ENCODE measurements at places on chromosomes 16 and 17.

GRCh38 chr16:5415123-5415522, 317.5 kb upstream of the EEF2KMT start:
- DNase-seq = no peak

DNA sequence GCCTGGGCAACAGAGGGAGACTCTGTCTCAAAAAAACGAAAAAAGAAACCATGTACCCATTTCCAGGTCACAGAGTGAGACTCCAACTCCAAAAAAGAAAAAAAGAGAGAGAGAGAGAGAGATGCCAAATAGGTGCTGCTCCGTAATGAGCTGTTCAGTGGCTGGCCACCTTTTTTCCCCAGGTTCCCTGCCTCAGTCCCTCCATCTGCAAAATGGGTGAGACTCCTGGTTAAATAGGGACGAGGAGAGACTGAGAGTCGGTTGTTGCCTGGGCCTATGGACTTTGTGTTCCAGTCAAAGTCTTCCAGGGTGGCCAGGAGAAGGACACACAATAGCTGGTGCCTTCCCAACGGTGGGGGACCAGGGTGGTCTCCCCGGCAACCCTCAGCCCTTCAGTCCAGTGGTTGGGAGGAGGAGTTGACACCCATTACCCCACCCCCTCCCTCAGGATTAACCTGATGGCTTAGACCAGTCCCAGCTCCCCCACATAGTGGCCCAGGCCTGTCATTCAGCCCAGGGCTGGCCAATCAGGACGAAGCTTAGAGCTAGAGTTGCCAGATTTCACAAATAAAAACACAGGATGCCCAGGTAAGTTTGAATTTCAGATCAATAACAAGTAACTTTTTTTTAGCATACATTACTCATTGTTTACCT, 258.2 kb downstream of the PARN start:
- DNase-seq = no peak

GRCh38 chr17:82745524-82745923, 6.3 kb upstream of the TBCD start:
- DNase-seq = no peak

DNA sequence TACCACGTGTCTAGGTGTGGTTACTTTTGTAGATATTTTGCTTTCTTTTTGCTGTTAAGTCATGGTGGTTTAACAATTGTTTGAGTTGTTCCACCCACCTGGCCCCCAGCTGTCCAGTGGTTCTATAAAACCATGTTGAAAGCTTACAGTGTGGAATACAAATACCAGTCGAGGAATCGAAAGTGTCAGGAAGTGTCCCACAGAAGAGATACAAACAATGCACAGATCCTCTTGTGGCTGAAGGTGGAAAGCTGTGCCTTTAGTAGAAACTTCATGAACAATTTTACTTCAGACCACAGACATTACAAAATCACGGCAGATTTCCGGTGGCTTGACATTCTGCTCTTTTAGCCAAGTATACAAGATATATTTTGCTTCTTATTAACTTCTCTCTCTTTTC, 782.4 kb upstream of the SOX9 start:
- no peak for DNase-seq

DNA sequence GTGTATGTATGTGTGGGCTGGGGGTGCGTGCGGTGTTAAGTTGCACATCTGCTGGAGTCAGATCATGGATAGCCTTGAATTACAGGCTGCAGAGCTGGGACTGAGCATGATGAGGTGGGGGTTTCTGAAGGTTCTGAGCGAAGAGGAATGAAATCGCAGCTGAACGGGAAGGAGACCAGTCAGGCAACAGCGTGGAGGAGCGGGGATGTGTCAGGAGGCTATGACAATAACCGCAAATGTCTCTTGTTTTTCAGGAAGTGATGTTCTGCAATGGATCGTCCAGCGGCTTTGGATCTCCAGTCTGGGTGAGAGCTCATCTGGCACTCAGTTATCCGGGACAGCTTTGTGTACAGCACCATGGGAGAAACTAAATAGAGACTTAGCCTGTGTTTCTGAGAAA, 20.9 kb downstream of the RGS9 start:
- DNase-seq = no peak

- no peak for DNase-seq
These were observed 11.8 kb downstream of the GGA3 start for GRCh38 chr17:75249564-75249963.

- DNase-seq = no peak
These were observed 6.3 kb downstream of the FOXF1 start for GRCh38 chr16:86516623-86517003.

DNA sequence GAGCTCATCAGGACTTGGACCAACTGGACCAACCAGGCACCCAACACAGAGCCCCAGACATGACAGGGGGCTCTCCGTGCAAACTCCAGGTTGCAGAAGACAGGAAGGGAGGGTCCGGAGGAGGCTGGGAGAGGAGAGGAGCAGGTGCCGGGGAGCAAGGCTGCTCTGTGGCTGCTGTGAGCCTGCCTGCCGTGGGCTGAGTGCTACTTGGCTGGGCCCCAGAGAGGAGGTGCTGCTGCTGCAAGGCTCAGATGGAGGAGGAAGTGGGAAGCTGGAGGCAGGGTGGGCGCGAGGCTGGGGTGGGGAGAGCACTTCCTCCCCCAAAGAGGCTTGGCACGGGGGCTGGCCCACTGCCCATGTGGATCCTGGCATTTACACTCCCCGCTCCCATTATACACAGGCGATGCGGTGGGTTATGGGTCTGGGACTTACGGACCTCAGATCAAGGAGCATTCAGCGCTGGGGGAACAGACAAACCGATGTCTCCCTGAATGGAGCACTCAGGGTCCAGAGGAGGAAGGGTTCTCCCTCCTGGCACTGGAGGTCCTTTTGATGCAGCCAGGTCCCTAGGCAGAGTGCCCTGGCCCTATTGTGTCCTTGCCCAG, 15.9 kb downstream of the EPOP start:
- no peak for DNase-seq

DNA sequence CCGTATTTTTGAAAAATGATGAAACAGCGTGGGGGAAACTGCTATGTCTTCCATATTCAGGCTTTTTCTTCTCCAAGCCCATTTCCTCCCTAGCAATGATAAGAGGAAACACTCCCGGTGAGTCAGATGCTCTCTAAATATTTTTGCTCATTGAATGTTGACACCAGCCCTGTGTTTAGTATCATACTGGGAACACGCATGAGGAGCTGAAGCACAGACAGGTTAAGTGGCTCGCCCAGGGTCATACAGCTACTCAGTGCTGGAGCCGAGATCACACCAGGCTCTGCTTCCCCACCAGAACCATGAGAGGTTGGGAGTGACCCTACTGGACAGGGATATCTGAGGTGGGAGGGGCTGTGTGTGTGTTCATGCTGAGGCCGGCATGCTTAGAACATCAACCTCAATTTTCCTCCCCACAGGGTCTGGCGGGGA, 37.8 kb upstream of the ADGRG1 start:
- DNase-seq = no peak

DNA sequence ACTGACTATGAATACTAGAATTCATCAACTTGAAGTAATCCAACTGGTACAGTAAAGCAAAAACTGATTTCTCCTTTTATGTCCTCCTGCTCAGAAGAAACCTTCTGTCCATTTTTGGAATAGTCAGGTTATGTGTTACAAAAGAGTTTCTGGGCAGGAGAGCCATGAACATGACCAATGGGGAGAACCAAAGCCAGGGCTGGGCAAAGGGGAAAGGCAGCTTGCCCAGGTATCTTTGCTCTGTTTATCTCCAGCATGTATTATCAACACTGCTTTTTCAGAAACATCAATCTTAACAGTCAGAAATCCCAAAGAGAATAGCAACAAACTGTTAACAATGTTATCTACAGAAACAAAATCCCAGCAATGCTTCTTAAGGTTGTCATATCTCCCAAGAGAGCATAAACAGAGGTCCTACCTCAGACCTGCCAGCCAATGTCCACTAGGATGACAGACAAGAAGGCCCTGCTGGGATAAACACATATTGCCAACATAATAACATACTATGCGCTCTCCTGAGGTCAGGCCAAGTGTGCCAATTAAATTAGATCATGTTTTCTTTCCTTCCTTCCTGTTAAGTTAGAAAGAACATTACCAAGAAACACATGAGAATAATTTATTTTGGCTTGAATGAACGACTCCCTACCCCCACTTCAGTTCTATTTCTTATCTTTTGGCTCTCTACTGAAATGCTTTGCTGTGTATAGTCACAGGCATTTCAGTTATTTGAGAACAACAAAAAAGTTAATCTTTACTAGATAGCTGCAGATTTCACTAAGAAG, 28.0 kb downstream of the BLMH start:
- no peak for DNase-seq

DNA sequence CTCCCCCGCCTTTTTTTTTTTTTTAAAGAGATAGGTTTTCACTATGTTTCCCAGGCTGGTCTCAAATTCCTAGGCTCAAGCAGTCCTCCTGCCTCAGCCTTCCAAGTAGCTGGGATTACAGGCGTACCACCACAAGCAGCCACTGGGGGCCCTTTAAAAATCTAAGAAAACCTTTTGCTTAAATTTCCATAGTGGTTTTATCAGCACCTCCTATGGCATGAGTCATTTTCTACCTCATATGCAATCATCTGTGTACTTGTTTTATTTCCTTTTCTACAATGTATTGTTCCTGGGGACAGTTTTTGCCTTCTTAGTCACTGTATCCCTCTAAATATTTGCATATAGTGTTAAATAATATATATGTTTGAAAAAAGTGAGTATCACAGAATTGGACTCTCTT, 29.2 kb downstream of the GNA13 start:
- DNase-seq = no peak

DNA sequence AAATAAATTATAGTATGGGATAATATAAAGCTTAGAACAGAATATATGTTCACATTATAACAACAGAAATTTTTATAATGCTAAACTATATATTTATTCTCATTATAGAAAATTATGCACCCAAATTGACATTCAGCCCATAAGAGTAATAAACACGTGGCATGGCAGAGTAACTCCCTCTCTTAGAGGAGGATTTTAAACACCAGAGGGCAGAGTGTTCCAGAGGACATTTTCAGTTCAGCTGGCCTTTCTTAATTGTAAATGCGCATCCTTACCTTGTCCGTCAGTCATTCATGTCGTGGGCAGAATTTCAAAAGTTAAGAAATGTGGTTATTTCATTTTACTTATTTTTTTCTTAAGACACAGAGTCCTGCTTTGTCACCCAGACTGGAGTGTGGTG, 147.1 kb downstream of the TANC2 start:
- DNase-seq = no peak

DNA sequence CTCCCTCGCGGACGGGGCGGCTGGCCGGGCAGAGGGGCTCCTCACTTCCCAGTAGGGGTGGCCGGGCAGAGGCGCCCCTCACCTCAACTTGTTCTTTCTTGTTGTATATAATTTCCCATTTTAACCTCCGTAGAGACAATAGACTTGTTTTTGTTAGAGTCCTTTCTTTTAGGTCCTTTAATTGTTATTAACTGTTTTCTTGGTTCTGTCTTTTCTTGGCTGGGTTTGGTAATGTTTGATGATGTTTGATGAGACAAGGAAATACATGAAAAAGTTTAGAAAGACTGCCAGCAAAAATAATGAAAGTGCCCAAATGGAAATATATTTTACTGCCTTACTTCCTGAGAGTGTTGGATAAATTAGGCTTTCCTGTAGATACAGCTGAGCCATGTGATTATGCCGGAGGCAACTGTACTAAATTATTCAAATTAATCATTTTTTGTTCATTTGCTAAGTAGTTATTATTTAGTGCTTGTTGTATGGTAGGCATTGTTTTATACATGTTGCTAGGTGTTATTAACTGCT, 30.9 kb downstream of the PRPSAP2 start:
- DNase-seq = no peak

GRCh38 chr17:81648013-81648706, 8.2 kb downstream of the PDE6G start:
- no peak for DNase-seq

GRCh38 chr17:58005031-58005727, 1.9 kb downstream of the SRSF1 start:
- DNase-seq = no peak
